ENCODE measurements at places on chromosomes 16 and 17.

DNA sequence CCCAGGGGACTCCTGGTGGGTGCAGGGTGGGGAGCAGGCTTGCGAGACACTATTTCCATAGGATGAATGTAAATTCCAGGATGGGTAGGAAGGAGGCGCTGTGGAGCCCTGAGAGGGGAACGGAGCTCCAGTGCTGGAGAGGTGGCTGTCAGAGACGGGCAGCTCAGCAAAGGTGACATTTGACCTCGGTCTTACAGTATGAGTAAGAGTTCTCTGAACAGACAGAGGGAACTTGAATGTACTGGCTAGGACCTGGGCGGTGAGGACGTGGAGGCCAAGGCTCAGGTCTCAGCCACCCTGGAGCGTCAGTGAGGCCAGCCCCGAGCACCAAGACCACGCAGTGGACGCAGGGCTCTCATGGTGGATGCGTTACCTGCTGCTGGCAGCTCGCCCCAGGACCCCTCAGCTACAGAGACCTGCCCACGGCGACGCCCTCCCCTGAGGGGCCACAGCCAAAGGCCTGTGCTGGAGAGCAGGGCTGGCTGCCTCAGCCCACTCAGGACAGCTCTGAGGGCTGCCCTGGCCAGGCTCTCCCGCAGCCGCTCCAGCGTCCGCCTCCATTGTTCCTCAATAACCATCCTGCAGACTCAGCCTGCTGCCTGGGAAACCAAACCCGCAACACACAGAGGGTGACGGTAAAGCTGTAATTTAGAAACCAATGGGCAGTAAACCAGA, 65.9 kb upstream of the TNRC6C start:
- DNase-seq: no peak

GRCh38 chr16:76729525-76729924, 452.3 kb downstream of the CNTNAP4 start:
- DNase-seq: no peak

DNA sequence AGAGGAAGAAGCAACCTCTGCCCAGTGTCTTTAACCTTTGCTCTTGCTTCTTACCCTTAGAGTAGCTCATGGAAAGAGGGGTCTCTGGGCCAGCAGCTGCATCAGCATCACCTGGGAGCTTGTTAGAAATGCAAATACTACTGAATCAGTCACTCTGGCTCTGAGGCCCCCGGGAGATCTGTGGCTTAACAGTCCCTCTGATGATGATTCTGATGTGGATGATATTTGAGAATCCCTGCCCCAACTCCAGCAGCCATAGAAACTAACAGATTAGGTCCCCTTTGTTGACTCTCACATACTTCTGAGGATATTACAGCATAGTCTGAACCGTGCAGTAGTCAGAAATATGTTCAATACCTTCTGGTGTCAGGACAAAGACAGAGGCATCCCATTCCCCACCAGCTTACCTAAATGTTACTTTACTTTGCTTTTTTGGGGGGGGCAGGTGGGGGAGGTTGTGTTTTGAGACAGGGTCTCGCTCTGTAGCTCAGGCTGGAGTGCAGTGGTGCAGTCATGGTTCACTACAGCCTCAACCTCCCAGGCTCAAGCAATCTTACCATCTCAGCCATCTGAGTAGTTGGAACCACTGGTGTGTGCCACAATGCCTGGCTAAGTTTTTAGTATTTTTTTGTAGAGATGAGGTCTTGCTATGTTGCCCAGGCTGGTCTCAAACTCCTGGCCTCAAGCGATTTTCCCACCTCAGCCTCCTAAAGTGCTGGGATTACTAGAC, 220.1 kb downstream of the CCDC182 start:
- no peak for DNase-seq

DNA sequence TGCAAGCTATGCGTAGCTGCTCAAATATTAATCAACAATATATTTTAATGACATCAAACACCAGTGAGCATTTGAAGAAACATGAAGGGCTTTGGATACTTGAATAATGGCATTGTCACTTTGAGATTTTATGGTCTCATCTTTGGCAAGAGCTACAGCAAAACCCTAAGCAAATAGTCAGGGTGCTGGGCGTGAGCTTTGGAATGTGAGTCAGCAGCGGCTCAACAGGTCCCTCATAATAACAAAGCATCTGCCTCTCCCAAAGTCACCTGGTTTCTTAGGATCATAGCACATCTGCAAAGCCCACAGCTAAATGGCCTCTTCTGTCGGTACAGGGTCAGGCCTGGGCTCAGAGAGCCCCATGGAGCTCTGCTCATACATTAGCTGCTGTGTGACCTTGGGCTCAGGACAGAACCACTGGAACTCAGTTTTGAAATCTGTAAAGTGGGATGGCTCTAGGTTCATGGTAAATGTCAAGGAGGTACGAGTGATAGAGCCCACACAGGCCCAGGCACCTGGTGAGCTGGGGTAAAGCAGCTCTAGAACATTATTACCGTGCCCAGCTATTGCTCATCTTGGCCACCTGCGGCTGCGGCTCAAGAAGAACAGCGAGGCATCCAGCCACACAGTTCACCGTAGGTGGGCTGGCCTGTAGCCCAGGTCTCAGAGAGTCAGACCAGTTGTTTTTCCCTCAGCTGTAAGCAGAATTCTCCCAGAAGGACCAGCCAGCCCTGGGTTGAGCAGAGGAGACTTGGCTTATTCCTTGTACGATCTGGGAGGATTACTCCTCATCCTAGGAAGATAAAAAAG, 544.5 kb upstream of the CDH11 start:
- DNase-seq: no peak

DNA sequence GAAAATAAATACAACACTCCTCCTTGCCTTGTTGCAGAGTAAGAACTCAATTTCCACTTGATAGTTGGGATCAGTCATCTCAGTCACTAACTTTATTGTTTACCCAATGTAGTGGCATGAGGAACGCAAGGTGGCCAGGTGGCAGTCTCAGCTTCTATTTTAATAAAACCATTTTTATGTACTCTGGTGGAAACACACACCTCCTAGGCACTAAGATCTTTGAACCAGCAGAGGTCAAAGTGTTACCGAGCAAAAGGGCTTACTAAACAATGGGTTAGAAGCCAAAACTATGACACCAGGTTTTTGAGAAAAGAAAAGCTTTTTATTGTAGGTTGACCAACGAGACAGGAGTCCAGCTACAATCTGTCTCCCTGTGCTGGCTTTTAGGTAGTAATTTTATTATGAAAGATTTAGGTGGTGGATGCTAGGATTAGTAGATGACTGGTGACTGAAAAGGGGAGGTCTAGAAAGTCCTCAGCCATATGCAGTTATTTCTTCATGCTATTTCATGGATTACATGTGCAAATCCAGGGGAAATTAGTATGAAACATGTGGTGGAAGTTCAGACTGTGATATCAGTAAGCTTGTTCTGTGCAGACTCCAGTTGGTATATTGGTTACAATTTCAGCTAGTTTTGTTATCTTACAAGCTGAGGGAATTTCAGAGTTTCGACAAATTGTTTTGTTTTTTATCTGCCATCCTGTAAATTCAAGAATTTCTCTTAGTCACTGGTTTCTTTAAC, 122.3 kb downstream of the PCTP start:
- no peak for DNase-seq

DNA sequence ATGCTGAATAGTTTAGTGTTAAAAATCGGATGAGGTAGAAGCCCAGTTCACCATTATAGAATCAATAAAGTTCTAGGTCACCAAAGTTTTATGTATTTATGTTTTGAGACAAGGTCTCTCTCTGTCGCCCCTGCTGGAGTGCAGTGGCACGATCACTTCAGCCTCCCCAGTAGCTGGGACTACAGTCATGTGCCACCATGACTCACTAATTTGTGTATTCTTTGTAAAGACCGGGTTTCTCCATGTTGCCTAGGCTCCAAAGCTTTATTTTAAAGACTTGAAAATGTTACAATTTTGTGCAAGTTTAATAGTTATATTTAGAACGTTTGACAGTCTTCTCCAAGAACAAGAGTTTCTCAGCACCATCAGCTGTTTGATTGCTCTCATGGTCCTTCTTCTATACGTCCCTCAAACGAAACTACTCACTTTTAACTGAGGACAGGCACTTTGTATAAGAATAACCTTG, 32.1 kb downstream of the NDE1 start:
- no peak for DNase-seq

Measured in central memory CD8-positive, alpha-beta T cell (primary cell).